ENCODE measurements at places on chromosomes 2 and 18. TPM values are rescaled to one million over a fixed set of nuclear protein-coding genes. Genes with fewer than 3 reads are reported as not detected.

The CPS1 gene
- 21.6 TPM for total RNA-seq

The MOGAT1 gene
- total RNA-seq: not detected

The MGAT5 gene
- 109 TPM for total RNA-seq

The RAD51AP2 gene
- under 0.01 TPM for total RNA-seq

The COMMD1 gene
- 59.2 TPM for total RNA-seq

The EMILIN1 gene
- 160 TPM for total RNA-seq

The INHA gene
- 0.43 TPM for total RNA-seq

The PRKAG3 gene
- not detected for total RNA-seq

The RIT2 gene
- not detected for total RNA-seq

The SERPINB7 gene
- 6.1 TPM for total RNA-seq

The MAP3K19 gene
- not detected for total RNA-seq

The FKBP1B gene
- 9.3 TPM for total RNA-seq

The MC4R gene
- total RNA-seq: not detected

The SPHKAP gene
- total RNA-seq: under 0.01 TPM

The REG3G gene
- total RNA-seq: not detected

The SERPINB12 gene
- total RNA-seq: not detected

The CCDC141 gene
- total RNA-seq: under 0.01 TPM

The GATA6 gene
- total RNA-seq: 5.2 TPM

The RAMP1 gene
- total RNA-seq: 35.0 TPM

The DLX1 gene
- total RNA-seq: not detected

The SPEG gene
- total RNA-seq: 48.8 TPM

The LRP1B gene
- total RNA-seq: 1.6 TPM

The GORASP2 gene
- 51.5 TPM for total RNA-seq
